NCI-H2107 (cell line): ENCODE measurements at places on chromosomes 5 and 9.

- no peak for DNase-seq
Observed at GRCh38 chr5:7420510-7421280, 24.8 kb downstream of the ADCY2 start.

GRCh38 chr9:115114084-115114483, 3.9 kb downstream of the TNC start:
- no peak for DNase-seq

- no peak for DNase-seq
Observed at GRCh38 chr5:132243366-132243977, 14.0 kb upstream of the PDLIM4 start.

- no peak for DNase-seq
Observed at GRCh38 chr5:133444711-133445110, 167.6 kb downstream of the FSTL4 start.

GRCh38 chr9:133401588-133401987, 16.2 kb downstream of the REXO4 start:
- no peak for DNase-seq

DNA sequence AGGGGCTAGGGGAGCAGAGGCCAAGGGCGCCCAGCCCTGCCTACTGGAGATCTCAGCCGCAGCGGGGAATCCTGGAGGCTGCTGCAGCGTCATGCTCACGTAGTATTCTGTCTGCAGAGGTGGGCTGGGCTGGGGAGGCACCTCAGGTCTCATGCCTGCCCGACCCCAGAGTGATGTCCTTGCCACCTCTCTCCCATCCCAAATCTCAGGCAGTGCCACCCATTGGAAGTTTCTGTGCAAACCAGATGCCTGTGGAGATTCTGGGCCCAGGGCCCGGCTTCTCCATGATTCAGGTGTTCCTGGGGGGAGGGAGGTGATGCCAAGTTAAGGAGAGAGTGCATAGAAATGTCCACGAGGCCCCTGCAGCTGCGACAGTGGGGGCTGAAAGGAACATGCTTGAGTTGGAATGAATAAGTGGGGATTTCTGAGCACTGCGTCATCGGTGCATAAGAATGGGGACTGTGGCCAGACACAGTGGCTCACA, 72.0 kb downstream of the ANKRD33B start:
- no peak for DNase-seq

DNA sequence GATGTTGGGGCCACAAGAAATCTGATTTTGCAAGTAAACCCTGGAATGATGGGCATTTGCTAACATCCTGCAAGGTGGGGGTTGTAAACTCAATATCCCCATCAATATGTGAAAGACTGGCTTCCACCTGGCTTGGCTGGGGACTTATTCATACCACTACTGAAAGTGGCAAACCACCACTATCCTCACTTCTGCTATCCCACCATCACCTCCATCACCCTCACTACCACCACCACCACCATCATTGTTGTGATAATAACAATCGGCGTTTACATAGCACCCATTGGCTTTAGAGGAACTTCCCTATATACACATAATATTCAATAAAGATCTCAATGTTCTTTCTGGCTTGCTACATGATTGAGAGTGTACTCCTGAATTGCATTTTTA, 224.7 kb upstream of the DAP start:
- no peak for DNase-seq

- DNase-seq = no peak
Observed at GRCh38 chr9:76655121-76655541, 109.1 kb upstream of the PCA3 start.

DNA sequence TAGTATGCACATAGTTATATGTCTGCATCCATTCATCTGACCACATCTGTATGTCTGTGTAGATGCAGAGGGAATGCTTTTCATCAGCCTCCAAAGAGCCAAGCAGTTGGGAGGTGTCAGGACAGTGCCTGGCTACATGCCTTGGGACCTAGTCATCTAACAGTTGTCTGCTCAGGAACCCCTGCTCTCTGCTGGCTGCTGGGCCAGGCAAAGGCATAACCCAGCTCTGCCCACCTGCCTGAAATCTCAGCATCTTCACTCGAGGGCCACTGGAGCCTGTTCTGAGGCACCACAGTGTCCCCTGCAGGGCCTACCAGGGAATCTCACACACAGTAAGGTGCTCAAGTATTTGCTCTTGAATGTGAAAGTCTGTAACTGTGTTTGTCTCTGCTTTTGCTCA, 3.7 kb downstream of the C9orf50 start:
- no peak for DNase-seq

DNA sequence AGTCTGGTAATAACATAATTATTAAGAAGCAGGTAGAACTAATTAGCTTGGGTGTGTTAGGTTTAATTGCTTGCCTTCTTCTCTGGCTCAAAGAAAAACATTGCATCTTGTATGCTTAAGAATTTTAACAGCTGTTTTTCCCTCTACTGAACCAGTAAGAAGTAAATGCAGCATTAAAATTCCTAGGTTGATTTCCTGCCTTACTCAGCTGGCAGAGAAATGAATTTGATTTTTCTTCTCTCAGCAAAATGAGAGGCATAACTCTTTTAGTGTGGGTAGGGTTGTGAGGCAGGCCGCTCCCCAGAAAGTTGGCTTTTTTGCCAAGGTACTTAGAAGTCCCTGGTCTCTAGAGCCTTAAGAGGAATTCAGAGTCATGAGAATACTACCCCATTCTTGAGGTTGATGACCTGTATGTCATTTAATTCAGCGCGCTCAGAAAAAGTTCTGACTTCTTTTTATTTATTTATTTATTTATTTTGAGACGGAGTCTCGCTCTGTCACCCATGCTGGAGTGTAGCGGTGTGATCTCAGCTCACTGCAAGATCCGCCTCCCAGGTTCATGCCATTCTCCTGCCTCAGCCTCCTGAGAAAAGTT, 302.6 kb downstream of the ARHGEF28 start:
- DNase-seq = no peak

GRCh38 chr9:103702572-103702971, 391.5 kb upstream of the SMC2 start:
- peak; percentile 72 for DNase-seq

- DNase-seq = no peak
Observed at GRCh38 chr9:88571419-88571818, 36.4 kb downstream of the NXNL2 start.
